ENCODE measurements at places on chromosomes 6 and 20.

- no peak for DNase-seq
These were observed 25.7 kb upstream of the SIRT5 start for GRCh38 chr6:13548500-13549210.

- peak; percentile 61 for DNase-seq
These were observed 32.6 kb downstream of the C6orf15 start for GRCh38 chr6:31079656-31080261.

GRCh38 chr20:63742381-63743024 lies 2.9 kb downstream of the SLC2A4RG start:
- no peak for DNase-seq

DNA sequence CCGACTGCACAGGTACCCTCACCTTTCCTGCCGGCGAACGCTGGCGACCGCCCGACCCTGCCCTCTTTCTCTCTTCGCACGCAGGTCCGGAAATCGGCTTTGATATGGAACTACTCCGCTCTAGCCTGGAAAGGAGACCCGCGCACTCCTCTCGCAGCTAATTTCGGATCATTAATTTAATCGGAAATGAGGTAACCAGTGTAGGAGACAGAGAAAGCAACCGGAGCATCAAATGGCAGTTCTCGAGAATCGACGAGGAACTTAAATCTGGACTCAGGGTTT lies 949 bp upstream of the ATXN1 start:
- no peak for DNase-seq

DNA sequence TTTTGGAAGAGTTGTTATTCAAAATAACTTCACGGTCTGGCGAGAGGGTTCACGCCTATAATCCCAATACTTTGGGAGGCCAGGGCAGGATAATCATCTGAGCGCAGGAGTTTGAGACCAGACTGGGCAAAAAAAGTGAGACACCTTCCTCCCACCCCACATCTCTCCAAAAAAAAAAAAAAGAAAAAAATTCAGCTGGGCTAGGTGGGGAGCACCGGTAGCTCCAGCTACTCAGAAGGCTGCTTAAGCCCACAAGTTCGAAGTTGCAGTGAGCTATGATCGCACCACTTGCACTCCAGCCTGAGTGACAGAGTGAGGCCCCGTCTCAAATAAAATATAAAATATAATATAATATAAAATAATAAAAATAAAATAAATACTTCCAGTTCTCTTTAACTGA lies 10.4 kb downstream of the OR2B2 start:
- peak; percentile 45 for DNase-seq

GRCh38 chr20:33301192-33301930 lies 18.3 kb downstream of the BPIFB1 start:
- no peak for DNase-seq

DNA sequence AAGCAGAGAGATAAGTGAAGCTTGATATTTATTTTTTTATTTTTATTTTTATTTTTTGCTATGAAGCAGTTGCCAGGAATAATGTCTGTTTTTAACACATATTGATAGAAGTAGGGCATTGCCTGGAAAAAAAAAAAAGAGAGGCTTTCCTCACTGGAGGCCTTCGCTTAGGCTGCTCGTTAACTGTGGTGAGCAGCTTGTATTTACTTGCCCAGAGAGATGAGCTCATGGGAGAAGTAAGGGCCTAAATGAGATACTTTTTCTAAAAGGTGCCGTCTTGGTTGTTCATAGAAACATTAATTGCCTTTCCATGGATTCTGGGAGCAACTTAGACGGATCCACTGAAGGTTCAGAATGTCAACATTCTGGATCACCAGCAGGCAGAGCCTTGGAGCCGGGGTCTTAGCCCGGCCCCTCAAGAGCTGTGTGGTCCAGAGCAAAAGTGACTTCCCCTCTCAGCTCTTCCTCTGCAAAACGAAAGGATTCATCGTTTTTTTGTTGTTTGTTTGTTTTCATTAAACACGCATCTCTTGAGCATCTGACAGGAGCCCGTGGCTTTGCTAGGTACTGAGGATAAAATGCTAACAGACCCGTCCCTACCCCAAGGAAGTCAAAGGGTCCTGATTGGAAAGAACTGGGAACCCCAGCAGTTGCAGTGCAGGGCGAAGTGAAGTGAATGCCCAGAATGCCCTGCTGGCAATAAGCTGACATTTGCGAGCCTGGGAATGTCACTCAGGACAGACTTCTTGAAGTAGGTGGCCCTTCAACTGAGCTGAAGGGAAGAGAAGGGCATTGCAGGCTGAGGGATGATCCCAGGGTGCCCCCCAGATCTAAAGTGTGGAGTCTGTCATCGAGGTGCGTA lies 138.5 kb downstream of the ZDHHC14 start:
- no peak for DNase-seq

- DNase-seq = no peak
These were observed 88.3 kb upstream of the COL21A1 start for GRCh38 chr6:56335726-56336125.

DNA sequence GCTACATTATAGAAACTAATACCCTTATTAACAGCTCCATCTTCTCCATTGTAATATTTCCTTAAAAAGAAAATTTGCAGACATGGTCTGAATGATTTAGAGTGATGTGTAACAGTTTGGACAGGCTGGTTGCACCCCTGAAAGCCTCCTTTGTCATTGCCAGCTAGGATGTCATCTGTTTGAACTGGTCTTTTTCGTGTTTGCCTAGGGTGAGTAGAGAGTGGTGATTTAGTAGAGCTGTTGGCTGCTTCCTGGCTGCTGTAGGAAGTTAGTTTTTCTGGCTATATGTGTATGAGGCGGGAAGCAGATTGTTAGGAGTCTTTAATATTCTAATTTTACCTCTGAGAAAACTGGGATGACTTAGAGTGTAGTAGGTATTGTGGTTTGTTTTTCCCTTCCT lies 101.1 kb downstream of the ZFAND3 start:
- no peak for DNase-seq

GRCh38 chr20:39110819-39111136 lies 148.6 kb downstream of the DHX35 start:
- no peak for DNase-seq

DNA sequence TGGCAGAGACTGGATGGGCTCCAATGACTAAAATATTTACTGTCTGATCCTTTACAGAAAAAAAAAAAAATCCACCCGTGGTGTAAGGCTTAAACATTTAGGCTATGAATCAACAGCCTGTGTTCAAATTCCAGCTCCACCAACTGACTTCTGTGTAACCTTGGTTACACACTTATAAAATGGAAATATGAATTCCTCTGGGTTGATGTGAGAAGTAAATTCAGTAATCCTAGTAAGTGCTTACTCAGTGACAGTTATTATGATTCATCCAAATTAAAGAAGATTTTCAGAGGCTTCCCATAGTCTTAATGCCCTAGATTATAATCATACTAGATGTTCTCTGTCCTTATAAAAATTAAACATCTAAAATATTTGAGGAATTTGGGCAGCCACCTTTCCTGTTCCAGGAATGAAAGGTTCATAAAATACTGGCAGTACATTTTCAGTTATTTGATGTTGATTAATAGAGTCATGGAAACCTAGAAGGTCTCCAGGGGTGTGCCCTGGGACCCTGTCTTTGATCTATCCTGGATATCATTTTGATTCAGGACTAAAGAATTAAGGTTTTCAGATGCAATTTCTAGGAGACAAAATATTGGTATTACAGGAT lies 180.3 kb upstream of the ZNF217 start:
- no peak for DNase-seq

DNA sequence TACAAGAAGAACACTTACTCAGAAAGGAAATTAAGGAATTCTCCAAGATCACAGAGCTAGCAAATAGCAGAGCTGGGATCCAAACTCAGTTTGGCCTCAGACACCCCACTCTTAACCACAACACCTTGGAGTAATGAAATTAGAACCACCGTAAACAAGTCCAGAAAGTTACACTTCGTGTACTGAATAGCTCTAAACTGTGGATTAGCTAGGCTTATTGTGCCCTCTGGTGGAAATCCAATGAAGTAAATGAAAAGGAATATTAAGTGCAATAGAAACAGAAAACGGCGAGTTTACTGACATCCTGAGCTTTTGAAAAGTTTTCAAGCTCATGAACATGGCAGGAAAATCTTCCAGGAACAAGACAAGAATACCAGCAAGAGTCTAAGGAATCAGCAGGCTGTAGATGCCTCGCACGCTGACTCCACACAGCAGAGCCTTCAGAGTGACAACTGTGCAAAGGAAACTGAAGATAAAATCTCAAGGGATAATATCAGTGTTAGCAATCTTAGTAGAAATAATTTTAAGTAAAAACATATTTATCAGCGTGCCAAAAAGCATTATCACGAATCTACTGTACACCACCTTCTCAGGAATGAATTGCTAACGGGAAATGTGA lies 34.6 kb downstream of the FBXO5 start:
- DNase-seq = peak; percentile 57

GRCh38 chr6:56852260-56853010 lies 102.5 kb upstream of the BEND6 start:
- no peak for DNase-seq

- DNase-seq = no peak
These were observed 28.5 kb upstream of the CCR6 start for GRCh38 chr6:167094436-167094819.

GRCh38 chr6:42604150-42604549 lies 40.3 kb downstream of the UBR2 start:
- no peak for DNase-seq

DNA sequence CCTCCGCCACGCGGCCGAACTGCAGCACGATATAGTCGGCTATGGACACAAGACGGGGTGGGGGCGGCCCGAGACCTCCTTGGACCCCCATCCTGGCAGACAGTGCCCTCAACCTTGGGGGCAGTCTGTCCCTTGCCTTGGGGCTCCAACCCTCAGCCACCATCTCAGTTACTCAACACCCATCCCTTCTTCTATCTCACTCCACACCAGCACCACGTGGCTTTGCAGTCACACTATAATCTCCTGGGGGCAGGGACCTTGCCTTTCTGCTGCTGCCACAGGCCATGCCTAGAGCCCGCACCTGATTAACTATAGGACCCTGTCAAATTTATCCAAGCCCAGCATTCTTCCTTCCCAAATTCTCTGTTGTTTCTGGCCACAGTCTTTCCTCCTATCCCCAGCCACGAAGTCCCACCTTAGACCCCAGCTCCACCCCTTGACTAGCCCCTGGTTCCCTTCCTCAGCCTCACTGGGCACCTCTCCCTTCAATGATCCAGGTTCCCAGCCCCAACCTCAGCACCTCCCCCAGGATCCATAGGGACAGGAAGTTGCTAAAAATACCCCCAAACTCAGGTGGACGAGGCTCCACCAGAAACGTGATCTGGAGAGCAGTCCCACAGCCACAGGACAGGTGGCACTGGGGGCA lies 1.7 kb upstream of the TEAD3 start:
- DNase-seq = peak; percentile 71

GRCh38 chr6:32116674-32117073 lies 7.5 kb upstream of the TNXB start:
- DNase-seq = peak; percentile 44

DNA sequence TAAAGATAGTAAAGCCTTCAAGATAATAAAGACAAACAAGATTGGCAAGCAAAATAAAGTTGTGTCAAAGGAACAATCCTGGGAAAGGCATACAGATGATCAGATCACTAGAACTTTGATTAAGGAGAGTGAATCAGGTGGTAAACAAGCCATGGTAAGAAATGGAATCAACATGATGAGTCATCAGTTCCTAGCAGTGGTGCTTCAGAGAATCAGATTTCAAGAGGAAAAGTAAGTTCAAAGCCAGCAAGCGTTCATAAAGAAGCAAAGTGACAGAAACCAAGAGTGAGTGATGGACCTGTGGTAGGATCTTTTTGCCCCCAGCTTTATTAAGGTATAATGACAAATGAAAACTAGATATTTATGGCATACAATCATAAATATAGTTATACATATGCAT lies 340.4 kb downstream of the TPBG start:
- DNase-seq = no peak

GRCh38 chr6:41302638-41303037 lies 16.2 kb upstream of the TREM1 start:
- DNase-seq = peak; percentile 64

DNA sequence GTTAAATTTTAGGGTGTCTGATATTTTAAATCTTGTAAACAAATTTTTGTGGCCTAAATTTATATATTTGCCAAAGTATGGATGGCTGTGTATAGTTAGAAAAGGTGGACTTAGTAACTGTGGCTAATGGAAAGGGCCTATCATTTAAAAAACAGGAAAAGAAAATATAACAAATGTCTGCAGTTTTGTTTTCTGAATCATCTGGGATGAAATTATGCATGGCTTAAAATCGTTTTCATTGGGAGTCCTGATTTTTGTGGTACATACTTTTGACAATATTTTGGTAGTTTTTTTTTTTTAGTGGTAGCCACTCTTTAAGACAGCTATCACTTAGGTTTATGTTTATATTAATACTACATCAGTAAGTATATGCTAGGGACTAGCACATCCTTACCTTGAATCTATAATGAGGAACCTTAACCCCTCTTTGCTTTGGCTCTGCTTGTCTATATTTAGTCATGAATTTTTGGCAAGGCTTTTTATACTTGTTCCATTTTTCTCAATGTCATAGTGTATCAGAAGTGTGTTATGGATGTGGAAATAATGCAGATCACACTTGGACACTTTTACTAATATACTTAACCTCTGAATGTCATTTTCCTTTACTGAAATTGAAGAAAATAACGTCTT lies 5.6 kb downstream of the ARID1B start:
- no peak for DNase-seq

- no peak for DNase-seq
These were observed 90.7 kb downstream of the COL21A1 start for GRCh38 chr6:56156643-56157042.

- peak; percentile 51 for DNase-seq
These were observed 4.7 kb upstream of the SLC17A4 start for GRCh38 chr6:25749837-25750236.

GRCh38 chr20:5570031-5570430 lies 180.2 kb upstream of the SHLD1 start:
- no peak for DNase-seq
